CD4-positive, alpha-beta T cell treated with Interleukin-2 at 100 ng/mL for 4 hours (primary cell): ENCODE measurements at places on chromosomes 12 and 14.

DNA sequence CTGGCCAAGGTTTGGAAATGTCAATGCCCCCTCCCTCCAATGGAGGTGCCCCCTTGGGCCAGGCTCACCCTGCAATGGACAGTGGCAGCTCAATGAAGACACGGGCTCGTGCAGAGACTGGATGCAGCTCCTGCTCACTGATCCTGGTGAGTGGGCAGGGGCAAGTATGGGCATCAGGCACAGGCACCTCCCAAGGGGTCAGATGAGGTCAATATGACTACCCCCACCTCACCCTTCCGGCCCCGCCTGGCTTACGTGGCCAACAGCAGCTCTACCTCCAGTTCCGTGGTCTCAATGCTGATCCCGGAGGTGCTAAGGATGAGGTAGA lies 13.6 kb downstream of the ITGA7 start:
- DNase-seq, result no peak

- DNase-seq, result no peak
These were observed 82.1 kb downstream of the PTPRB start for GRCh38 chr12:70555081-70555480.

- no peak for DNase-seq
These were observed 115.5 kb upstream of the AEBP2 start for GRCh38 chr12:19323805-19324204.

DNA sequence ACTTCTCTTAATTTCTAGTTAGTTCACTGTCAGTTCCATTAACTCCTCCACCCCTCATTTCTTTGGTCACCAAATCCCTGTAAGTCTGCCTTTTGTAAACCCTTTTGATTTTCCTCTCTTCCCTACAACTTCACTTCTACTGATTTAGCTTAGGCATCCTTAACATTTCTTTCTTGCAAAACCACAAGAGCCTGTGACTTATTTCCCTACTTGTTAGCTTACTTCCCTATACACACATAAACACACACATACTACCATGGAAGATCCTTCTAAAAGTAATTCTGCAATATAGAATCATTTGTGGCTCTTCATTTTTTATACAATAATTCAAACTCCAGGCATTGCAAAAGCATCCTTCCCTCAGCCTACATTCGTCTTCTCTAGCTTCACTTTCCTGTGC lies 494.3 kb upstream of the USP15 start:
- no peak for DNase-seq

DNA sequence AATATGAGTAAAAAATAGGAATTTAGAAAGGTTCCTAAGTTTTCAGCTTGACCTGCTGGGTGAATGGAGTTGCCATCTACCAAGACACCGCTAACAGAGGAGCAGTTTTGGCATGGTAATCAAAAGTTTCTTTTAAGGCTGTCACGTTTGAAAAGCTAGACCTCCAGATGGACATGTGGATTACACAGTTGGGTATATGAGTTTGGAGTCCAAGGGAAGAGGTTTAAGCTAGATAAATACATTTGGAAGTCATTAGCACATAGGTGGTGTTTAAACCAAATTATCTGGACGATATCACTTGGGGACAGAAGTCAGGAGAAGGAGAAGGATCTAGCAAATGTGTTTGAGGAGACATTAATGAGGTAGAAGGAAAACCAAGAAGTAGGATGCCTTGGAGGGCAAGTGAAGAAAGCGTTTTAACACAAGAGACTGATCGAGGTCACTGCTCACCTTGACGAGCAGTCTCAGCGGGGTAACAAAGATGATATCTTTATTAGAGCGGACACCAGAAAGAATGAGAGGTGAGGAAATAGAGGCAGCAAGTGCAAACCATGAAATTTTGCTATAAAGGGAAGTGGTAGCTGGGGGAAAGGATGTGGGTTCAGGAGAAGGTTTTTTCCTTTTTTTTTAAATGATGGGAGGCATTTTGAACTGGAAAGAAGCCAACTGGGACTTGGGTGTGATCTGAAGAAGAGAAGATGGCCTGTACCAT lies 17.6 kb downstream of the PNP start:
- DNase-seq, result no peak

- no peak for DNase-seq
These were observed 42.6 kb downstream of the SH2B3 start for GRCh38 chr12:111448266-111448830.

DNA sequence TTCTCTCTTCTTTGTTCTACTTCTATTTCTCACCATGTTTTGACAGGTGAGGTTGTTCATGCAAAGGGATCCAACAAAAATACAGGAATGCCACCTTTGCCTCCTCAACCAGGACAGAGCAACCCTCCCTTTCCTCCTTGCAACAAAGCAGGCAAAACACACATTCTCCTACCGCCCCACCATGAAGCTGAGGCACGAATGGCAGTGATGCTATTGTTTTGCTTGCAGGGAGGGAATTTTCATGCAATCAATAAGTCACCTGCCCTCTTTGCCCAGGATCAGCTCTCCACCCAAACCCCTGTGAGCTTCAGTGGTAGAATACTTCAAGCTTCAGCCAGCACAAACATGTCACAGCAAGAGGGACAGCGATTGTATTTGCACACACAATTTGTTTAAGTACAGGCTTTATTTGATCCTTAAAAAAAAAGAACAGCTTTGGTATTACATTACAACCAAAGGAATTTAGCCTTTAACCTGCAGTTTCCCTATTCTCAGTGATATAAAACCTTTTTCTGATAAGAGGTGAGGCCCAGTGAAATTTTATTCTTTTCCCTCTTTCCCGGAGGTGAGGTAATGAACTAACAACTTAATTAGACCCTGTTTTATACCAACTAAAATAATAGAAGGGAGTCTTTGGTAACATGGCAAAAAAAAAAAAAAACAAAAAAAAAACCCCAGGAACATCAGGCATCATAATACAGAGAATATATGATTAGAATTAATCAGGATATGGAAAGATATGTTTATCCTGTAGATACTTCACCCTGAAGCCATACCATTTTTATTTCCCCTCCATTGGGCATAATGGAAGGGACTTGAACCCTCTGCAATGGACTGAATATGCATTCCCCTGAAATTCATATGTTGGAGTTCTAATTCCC lies 87.0 kb upstream of the EEA1 start:
- DNase-seq, result no peak

DNA sequence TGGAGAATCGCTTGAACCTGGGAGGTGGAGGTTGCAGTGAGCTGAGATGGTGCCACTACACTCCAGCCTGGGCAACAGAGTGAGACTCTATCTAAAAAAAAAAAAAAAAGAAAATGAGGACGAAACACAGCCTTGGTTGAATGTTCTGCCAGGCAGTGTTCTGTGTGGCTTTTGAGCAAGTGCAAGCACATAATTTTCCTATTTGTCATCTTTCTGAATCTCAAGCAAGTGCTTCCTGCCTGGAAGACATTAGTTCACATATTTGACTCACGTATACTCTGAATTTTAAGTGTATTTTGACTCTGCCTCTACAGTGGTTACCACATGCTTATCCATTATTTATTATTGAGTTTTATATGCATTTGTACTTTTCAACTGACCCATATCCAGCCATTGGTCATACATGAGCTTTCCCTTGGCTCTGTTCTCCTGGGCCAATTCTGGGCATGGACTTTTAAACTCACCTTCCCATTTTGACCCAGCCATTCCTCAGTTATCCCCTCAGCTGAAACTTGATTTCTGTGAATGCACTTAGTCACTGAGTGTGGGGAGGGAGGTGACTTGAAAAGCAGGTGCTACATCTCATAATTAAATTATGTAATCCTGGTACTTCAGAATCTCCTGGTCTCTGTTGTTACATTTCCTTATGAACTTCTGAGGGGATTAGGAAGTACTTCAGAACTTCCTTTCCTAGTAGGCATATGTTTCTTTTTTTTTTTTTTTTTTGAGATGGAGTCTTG lies 8.1 kb downstream of the OR10G2 start:
- no peak for DNase-seq
